ENCODE measurements at places on chromosomes 16 and 17.

DNA sequence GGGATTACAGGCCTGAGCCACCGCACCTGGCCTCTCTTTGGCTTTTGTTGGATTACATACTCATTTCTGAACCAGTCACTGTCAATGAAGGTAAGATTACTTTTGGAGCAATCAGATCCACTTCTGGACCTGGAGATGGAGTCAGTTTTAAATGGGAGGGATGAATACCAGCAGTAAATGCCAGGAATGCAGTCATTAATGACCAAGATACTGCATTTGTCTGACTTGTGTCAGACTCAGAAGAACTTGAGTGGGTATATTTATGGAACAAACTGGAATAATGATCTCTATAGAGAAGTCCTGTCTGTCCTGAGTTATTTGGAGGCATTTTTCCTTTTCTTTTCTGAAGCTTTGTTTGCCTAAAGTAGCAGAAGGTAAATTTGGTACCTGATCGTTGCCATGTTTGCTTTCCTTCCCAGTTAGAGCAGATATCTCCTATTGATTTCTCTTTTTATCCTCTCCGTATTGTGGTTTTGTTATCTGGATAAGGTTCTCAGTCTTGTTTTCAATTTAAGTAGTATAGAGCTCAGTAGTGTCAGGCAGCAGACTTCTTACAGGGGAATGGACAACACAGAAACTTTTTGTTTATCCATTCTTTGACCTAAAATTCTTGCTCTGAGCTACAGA is 10.7 kb downstream of the NLK start:
- DNase-seq = peak; percentile 9

GRCh38 chr16:14002416-14002990 is 68.6 kb upstream of the MRTFB start:
- no peak for DNase-seq

- DNase-seq = peak; percentile 57
Observed at GRCh38 chr16:85553436-85554113, 59.5 kb upstream of the GSE1 start.

GRCh38 chr17:31524926-31525800 is 133.7 kb downstream of the RAB11FIP4 start:
- peak; percentile 85 for DNase-seq
